ENCODE measurements at places on chromosomes 7 and 10. TPM values are rescaled to one million over a fixed set of nuclear protein-coding genes. Genes with fewer than 3 reads are reported as not detected.
A peak's percentile ranks its signal among the peaks of the same experiment; 100 is the strongest.

GRCh38 chr10:126397640-126398382 is 9.5 kb upstream of the ADAM12 start:
- no peak for DNase-seq

- DNase-seq = no peak
These were observed 467.0 kb downstream of the DPP6 start for GRCh38 chr7:154519229-154519628.

GRCh38 chr10:125708971-125709503 is 10.5 kb upstream of the EDRF1 start:
- DNase-seq = no peak

- no peak for DNase-seq
These were observed 5.8 kb upstream of the STAMBPL1 start for GRCh38 chr10:88874281-88874680.

- peak; percentile 57 for DNase-seq
These were observed 8.0 kb downstream of the COA1 start for GRCh38 chr7:43721193-43721806.

DNA sequence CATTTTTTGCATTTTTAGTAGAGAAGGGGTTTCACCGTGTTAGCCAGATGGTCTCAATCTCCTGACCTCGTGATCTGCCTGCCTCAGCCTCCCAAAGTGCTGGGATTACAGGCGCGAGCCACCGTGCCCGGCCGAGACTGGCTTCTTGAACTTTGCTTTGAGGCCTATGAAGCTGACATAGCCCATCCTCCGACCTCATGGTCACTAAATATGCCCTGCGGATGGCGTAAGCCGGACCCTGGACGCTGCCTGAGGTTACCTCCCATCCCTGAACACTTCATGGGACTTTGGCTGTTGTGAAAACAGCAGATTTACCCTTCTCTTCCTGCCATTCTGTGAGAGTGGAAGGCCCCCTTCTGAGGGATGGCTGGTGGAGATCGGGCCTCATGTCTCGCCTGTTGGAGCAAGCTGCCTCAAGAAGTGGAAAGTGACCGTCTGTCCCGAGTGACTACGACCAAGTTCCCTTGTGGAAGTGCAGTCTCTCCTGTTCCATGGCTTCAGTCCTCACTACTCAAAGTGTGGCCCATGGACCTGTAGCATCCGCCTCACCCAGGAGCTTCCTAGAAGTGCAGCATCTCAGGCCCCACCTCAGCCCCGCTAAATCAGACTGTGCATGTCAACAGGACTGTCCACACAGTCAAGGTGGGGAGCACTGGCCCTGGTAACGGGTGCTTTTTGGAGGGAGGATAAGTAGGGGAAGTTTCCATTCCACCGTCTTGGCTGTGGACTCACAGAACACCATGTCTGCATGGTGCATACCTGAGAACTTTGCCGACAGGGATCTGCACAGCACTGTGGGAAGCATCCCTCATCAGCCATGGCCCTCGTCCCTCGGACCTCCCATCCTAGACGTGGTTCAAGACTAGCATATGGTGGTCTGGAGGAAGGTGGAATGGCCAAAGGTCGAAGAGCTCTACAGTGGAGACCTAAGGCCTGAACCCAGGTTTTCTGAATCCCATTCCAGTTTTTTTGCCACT is 210.5 kb upstream of the SHH start:
- no peak for DNase-seq

DNA sequence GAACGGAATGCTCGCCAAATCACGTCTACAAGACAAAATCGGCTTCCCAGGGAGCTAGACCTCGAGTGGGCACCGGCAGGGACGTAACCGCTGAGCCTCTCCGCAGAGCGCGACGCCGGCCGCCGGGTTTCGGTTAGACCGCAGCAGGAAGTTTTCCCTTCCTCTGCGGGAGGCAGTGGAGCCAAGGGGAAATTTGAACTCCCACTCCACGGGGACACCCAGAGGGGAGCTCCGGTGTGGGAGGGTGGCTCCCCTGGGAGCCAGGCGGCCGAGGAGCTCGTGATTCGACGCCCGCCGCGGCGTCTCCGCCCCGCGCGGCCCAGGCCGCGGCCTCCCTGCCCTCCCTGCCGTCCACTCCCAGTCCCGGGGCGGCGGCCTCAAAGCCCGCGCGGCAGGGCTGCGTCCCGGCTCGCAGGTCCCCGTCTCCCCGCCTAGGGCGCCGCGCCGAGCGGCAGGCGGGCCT is 426 bp downstream of the SYPL1 start:
- DNase-seq = peak; percentile 67

DNA sequence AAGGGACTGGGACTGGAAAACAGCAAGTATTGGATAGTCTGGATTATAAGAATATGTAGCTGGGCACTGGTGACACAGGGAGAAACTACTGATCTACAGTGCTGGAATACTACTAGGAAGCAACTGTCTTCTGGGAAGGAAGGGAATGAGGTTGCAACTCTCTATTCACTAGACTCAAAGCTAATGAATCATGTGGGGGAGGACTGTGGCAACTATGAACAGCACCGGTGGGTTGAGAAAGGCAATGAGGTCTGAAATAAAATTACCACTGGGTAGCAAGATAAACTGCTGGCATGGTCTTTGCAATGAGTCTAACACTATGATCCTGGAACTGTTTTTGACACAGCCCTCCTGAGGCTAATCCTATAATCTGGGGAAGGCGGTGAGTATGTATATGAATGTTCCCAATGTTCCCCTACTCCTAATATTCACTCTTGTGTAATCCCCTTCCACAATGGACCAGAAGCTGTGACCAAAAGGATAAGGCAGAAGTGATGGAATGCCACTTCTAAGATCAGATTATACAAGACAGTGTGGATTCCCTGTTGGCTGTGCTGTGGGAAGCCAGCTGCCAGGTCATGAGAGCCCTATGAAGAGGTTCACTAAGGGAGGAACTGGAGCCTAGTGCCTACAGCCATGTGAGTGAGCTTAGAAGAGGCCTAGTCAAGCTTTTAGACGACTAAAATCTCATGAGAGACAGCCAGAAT is 101.3 kb upstream of the DNAJB12 start:
- no peak for DNase-seq

- DNase-seq = no peak
These were observed 58.1 kb downstream of the PODXL start for GRCh38 chr7:131498237-131498885.

DNA sequence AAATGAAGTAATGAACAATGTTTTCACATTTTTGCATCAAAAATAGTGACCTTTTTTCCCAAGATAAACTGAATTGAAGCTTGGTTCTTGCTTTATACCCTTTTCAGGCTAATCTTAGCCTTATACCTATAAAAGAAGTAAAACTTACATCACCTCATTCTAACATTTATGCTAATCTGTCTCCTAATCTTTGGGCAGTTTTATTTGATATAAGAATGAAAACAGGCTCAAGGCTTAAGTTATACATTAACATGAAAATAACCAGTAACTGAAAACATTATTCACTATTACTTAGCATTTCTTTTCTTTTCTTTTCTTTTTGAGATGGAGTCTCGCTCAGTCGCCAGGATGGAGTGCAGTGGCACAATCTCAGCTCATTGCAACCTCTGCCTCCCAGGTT is 113.1 kb downstream of the HIBADH start:
- no peak for DNase-seq

- no peak for DNase-seq
These were observed 132.3 kb upstream of the CHST15 start for GRCh38 chr10:124225467-124226270.

DNA sequence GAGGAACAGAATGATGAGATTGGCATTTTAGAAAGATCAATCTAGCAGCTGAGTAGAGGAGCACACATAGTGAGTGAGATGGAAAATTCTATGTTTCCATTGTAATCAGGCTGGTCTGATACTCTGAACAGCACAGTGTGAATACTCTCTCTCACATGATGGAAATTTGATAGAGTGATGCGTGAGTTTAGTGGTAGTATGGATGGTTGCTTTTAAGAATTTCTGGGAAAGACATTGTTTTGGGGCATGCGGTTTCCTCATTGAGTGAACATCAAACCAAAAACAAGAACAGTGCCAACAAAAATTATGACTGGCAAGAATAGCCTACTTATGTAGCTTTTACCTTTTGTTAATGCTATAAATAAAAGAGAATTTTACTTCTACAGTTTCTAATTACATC is 183.2 kb downstream of the PDE1C start:
- no peak for DNase-seq

DNA sequence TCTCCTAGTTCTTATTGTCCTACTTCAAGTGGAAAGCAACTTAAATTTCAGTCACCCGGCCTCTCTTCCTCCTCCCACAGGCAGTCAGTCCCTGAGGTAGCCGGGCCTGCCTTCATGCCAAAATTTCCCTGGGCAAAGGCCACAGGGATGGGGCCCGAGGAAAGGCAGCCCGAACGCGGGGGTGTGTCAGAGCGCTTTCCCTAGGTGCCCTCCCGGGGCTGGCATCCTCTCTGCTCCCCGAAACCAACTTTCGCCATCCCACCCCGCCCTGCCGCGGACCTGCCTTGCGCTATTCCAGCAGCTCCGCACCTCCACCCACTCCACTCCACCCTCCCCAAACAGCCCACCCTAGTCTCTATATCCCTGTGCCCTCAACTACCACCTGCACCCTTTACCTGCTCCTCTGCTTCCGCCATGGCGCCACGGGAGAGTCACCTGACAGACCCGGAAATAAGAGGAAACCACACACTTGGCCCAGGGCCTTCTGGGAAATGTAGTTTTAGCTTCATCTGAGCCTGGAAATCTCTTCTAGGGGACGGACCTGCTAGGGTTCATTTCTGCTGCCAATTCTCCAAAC is at the start of gene VPS41:
Gene VPS41, minus strand, starts transcription at position 433 of the 577 bp plus-strand sequence. Its CDS starts 17 bp downstream, at position 416.
- peak; percentile 85 for DNase-seq

DNA sequence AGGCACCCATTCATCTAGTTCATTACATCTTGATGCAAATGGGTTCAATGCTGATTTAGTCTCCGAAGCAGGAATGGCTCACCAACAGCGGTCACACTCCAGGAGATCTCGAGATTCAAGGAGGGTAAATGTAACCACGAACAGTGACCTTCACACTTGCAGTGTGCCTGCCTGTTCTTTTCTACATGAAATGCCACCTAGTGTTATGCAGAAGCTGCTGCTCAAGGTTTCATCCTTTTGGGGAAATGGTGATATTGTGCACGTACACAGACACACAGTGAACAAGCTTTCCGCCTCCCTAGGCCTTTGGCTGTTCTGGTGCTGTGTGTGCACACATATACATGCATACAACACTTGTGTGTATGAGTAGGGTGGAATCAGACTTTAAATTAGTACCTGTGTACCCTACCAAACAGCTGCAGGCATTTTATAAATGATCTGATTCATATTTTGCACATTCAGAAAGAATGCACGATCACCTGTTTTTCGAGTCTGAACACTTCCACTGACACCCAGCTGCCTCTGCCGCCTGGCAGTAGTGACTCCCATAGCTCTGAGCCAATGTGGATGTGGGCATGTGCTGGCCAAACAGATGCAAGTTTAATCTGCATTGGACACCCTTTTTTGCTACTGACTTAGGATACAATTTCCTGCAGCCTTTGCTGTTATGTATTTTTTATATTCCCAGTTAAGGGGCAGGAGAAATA is 100.5 kb downstream of the TACC2 start:
- no peak for DNase-seq

DNA sequence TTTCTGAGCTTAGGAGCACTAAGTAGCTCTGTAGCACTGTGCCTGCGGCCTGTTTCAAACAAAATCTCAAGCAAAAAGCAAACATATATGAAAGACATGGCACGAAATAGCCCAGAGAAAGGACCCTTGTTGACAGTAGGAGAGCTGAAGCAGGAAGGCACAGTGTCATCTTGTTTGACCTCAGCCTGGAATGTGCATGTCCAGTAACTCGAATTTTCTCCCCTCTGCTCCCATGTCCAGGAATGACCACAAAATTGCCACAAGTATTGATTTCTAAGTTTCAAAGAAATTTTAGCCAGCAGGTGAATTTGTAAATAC is 301.0 kb downstream of the CCDC3 start:
- no peak for DNase-seq

GRCh38 chr10:43591303-43591904 is 14.8 kb upstream of the ZNF485 start:
- no peak for DNase-seq

GRCh38 chr10:13180788-13181187 is 19.4 kb downstream of the MCM10 start:
- DNase-seq = no peak

DNA sequence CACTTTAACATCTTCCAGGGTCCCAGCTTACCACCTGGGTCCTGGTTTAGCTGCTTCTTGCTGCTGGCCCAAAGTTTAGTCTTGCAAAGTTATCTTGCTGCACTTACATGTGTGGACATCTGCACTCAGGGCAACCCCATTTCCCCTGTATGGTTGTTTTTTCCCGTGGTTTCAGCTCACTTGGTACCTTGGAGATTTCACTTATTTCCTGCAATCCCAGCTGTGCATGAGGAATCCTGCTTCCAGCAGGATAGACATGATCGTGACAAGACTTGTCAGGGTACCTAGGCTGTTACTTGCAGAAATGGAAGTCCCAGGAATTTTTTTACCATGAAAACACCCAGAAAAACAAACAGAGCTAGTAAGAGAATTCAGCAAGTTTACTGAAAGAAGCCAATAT is 95.9 kb upstream of the LEP start:
- no peak for DNase-seq

DNA sequence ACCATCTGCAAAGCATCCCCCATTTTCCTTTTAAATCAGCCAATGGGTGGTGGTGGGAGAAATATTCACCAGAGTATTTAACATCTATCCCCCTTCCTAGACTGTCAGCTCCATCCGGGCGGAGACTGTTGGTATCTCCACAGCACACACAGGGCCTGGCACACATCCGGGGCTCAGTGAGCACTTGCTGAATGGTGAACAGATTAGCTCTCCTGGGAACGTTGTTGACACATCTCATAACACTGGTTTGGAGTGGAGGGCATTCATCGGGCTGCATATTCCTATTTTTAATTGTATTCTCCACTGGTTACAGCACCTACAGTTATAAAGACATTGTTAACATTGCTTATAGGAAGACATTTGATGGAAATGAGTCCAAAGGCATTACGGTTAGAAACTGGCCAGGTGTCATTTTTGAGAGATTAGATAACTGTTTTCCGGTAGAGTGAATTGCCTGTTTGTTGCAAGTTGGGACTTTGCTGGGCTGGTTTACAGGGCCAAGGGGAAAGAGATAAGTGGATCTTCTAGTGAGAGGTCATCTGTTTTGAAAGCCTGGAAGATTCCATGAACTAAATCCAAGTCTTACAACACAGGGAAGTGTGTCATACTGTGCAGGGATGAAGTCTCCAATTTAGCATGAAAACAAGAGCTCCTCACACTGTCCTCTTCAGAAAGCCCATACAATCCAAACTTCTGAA is 101.8 kb downstream of the EGFR start:
- no peak for DNase-seq

GRCh38 chr7:54898659-54899340 is 120.0 kb upstream of the EGFR start:
- DNase-seq = no peak

The TRIM73 gene
- 3.2 TPM for total RNA-seq

The FBXO24 gene
- total RNA-seq = 0.48 TPM

The SPDYE5 gene
- 0.38 TPM for total RNA-seq

The TMEM213 gene
- total RNA-seq = not detected

The OR2A5 gene
- not detected for total RNA-seq

The ACTR3C gene
- 29.9 TPM for total RNA-seq

The FAM171A1 gene
- 50.4 TPM for total RNA-seq

The FAM13C gene
- total RNA-seq = 4.2 TPM

The TAC1 gene
- 1.3 TPM for total RNA-seq

The GPR26 gene
- total RNA-seq = not detected

The ZNF239 gene
- total RNA-seq = 1.5 TPM

The ZNF746 gene
- 10.8 TPM for total RNA-seq

The PNLIPRP3 gene
- total RNA-seq = not detected
